ENCODE measurements at places on chromosomes 1 and 21. TPM values are rescaled to one million over a fixed set of nuclear protein-coding genes. Genes with fewer than 3 reads are reported as not detected.

ADAM30 gene
- not detected for total RNA-seq

TFF3 gene
- total RNA-seq, result not detected

SYDE2 gene
- total RNA-seq, result 6.6 TPM

VPS72 gene
- total RNA-seq, result 43.4 TPM

TRPM2 gene
- total RNA-seq, result 63.2 TPM

EPHA10 gene
- total RNA-seq, result 18.3 TPM
